ENCODE measurements at places on chromosomes 2 and 18.

DNA sequence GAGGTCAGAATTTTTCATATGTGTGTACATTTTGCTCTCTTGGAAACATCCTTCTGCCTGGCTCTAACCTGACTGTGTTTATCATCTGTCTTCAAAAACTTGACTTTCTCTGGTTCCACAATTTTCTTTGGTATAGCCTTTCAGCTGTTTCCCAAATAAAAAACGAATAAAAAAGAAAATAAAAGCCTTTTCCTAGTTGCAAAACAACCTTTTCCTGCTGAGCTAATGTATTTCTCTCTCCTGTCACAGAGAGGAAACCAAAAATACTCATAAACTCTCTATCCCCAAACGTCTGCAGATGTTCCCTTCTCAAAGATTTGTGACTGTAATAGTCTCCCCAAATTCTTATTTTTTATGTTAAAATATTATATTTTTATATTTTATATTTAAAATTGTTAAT, 505.3 kb upstream of the SLC39A10 start:
- no peak for DNase-seq

GRCh38 chr2:151791545-151791944, 36.7 kb downstream of the ARL5A start:
- DNase-seq: no peak

DNA sequence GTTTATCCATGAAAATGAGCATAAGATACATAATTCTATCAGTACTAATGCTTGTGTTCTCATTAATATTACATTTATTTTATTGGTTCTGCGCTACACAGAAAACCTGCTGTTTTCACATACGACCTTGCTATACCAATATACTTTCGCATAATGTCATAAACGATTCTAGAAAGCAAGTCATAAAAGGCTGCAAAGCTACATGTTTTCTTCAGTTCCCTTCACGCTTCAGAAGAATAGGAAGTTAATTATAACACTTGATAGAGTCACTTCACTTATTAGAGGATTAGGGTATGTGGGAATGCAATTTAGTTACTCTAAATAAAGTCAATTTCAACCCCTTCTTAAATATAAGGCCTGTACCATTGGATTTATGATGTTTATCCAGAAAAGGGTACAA, 29.0 kb downstream of the PSME4 start:
- no peak for DNase-seq

DNA sequence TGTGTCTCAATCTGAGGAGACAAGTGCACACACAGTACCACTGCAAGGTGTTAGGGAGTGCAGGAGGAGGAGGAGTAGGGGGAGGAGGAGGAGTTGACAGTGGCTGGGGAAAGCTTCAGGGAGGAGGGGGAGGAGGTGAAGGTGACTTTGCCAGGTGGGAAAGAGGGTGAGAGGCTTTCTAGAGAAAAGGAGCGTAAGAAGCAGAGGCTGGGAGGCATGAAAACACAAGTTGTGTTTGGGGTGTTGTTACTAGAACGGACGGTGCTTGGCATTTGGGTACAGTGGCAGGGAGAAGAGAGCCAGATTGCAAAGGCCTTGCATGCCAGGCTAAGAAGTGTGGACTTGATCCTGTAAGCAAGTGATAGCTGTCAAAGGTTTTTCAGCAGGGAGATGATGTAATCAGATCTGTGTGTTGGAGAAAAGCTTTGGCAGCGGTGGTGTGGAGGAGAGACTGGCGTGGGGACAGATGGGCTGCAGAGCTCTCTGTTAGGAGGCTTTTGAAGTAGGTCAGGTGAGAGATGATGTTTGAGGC, 16.2 kb downstream of the TANC1 start:
- no peak for DNase-seq

DNA sequence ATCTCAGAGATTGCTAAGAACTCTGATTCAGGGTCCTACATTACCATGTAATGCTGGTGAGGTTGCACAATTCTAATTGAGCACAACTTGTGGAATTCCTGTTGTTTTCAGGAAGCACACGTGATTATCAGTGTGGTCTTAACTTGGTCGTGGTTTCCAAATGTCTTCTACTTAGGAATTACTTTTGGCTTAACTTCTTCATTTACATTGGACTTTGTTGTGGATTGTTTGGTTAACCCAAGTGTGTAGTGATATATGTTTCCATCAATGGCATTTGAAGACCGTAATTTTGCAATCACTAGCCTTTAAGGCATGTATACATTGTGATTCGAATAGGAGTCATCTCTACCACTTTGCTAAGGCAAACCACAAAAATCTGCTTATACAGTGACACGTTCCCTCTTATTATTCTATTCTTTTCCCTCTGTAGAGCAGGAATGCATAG, 373.3 kb downstream of the IRS1 start:
- no peak for DNase-seq

- no peak for DNase-seq
Observed at GRCh38 chr2:145752091-145752806, 1232.3 kb upstream of the ZEB2 start.

DNA sequence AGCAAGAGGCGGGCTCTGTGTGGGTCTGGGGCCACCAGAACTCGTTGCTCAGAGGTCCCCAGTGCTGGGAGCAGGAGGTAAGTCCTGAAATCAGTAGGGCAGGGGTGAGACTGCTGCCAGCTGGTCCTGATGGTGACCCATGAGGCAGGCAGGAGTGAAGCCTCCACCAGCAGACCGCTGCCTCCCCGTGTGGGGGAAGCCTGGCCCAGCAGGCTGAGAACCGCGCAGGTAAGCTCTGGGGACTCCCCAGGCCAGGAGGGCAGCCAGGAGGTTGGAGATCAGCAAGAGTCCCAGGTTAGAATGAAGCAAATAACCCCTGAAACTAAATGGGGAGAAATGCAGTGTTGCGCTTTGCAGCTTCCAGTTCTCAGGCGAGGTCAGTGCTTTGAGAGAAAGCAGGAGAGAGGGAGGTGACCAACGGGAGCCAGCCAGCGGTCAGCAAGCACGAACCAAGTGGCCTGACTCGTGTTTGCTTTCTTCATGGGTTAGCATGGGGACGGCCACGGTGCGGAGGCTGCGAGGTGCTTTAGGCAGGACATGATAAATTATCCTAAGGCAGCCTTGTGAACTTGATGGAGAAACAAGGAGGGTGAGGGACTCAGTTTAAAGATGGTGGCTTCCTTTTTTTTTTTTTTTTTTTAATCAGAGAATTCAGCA, 26.2 kb downstream of the INHBB start:
- DNase-seq: no peak

GRCh38 chr2:202113571-202114142, 40.6 kb downstream of the KIAA2012 start:
- DNase-seq: no peak
